Stomach (tissue), 19 donors: ENCODE measurements at places on chromosomes 7 and 10. TPM values are rescaled to one million over a fixed set of nuclear protein-coding genes. Genes with fewer than 3 reads are reported as not detected.

- no peaks in the 10 kb centered on the region for H3K4me1 ChIP-seq
- no peak overlapping the region for H3K27ac ChIP-seq
- no peaks in the 10 kb centered on the region for H3K27me3 ChIP-seq
- no peaks in the 10 kb centered on the region for H3K36me3 ChIP-seq
These were observed 31.4 kb upstream of the ENO4 start for GRCh38 chr10:116817780-116818343.

- no peak overlapping the region for H3K4me3 ChIP-seq
- no peaks in the 10 kb centered on the region for H3K4me1 ChIP-seq
- no peaks in the 10 kb centered on the region for H3K36me3 ChIP-seq
These were observed 162.6 kb downstream of the SDK1 start for GRCh38 chr7:3463696-3464095.

- DNase-seq = peak; percentile 19
- no peak overlapping the region for H3K27ac ChIP-seq
- H3K36me3 ChIP-seq = no peaks in the 10 kb centered on the region
- no peaks in the 10 kb centered on the region for H3K27me3 ChIP-seq
These were observed 101.4 kb downstream of the MTPAP start for GRCh38 chr10:30247704-30248103.

DNA sequence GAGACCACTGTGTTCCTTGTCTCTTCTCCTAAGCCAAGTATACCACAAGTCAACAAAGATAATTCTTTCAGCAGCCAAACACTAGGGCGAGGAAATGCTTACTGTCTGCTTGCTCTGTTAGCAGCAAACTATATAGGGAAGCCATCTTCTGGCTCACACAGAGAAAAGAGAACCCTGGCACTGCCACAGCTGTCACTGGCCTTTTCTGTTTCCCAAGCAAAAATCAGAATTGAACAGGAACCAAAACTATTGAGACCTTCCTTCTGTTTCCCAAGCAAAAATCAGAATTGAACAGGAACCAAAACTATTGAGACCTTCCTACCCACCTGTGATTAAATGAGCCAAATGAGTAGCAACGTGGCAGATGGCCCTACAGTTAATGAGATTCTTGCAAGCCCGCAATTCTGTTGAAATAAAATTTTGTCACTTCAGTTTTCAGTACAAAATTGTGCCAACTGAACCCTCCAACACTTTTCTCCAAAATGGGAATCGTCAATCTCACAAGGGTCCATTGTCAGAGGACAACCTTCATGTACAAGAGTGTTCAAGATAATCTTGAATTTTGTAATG, 54.5 kb downstream of the LRRTM3 start:
- H3K4me3 ChIP-seq = no peak overlapping the region
- no peaks in the 10 kb centered on the region for H3K36me3 ChIP-seq
- no peak overlapping the region for H3K27ac ChIP-seq
- H3K27me3 ChIP-seq = no peaks in the 10 kb centered on the region

DNA sequence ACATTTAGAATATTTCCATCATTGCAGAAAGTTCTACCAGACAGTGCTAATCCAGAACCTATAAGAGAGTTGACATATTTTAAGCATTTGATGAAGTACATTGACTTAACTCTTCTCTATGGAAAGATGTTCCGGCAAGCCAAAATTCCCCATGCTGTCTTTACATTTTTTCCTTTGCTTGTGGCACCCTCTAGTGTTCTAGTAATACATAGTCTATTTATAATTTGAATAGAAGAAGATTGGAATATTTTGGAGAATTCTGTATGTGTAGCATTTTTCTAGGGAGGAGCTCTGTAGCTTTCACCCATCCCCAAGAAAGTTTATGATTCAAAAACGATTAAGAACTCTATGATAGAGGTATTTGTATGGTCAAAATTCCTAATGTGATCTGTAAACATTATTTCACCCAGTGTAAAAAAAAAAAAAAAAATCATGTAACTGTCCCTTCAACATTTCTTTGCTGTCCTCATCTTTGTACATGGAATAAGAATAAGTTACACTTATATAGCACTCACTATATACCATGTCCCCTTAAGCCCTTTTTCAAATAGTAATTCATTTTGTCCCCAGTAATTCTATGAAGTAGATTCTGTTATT, 33.2 kb downstream of the NRF1 start:
- no peaks in the 10 kb centered on the region for H3K36me3 ChIP-seq
- H3K4me1 ChIP-seq = peaks cover 50% of the 10 kb centered on the region
- no peak overlapping the region for H3K4me3 ChIP-seq
- no peak overlapping the region for H3K27ac ChIP-seq

DNA sequence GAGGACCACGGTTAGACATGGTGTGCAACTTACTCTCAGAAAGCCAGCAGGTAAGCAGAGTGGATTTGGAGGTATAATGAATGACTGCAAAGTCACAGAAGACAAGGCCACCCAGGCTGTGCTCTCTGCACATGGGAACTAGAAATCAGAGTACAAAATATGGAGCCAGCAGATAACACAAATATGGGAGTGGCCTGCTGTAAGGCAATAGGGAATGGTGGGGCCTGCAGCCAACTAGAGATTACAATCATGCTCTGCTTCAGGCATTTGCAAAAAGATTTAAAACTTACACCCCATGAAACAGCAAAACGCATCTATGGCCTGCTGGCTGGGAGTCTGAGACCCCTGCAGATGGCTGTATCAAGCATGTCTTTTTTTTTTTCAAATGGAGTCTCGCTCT, 47.0 kb downstream of the RGS10 start:
- no peak overlapping the region for H3K4me3 ChIP-seq
- peak overlapping the region; percentile 1 for H3K27ac ChIP-seq

Gene NME8
- not detected for total RNA-seq
